ENCODE measurements at places on chromosomes 12 and 14.

- no peak for DNase-seq
Measured at GRCh38 chr12:58818546-58818945, 101.8 kb downstream of the LRIG3 start.

DNA sequence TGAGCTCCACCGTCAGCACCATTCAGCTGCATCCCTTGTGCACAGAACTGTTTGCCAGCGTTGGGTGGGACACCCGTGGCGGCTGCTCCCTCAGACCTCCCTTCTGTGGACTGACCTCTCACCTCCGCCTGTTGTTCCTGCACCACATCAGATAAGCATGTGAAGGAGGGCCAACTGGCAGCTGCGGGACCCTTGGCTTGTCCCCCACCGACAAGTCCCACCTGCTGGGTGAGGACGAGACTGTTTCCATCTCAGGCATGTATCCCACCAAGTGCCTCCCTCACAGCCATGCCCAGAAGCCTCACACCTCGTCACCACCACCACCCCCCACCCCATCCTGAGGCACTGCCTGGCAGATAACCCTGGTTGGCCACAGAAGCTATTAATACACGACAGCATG lies 18.6 kb upstream of the TEAD4 start:
- no peak for DNase-seq

DNA sequence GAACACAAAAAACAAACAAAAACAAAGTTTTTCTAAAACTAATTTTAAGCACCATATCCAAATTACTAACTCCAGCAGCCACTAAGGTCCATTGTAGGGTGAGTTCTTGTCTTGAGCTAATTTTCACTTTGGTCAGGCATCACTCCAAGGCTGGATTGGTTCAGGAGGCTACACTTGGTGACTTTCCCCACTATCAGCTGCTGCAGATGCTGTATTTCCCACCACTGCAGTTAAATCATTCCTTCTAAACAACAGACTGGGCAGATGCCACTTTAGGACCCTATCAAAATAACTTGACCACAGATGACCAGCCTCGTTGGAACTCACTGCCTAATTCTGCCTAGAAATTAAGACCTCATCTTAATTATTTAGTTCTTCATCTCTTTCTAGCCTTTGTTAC lies 140.5 kb downstream of the SLC16A7 start:
- no peak for DNase-seq

- no peak for DNase-seq
Measured at GRCh38 chr14:65228956-65229747, 126.8 kb upstream of the MAX start.

DNA sequence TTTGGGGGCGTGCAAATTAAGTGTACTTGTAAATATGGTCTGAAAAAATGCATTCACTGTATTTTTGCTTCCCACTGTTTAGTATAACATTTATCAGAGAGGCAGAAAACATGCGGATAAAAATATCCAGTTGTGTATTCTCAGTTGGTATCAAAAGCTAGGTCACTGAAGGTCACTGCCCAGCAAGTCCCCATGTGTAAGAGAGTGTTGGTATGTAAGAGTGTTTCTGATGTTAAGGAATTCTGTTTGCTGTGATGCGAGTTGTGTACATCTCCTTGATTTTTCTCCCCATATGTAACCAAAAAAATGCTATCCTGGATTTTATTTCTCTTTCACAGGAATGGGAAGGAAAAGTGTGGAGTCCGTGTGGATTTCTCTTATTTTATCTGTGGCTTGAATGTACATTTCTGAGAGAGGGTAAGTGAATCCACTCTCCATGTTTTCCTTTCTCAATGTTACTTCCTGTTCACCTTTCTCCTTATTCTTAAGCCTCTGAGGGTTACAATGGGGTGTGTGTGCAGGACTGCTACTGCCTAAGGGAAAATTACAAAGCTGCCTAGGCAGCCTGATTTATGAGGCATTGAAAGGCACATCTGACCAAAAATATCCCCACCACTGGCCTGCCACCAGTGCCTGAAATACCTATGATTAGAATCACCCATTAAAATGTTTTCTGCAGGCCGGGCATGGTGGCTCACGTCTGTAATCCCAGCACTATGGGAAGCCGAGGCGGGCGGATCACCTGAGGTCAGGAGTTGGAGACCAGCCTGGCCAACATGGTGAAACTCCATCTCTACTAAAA lies 97.9 kb upstream of the USP44 start:
- no peak for DNase-seq

DNA sequence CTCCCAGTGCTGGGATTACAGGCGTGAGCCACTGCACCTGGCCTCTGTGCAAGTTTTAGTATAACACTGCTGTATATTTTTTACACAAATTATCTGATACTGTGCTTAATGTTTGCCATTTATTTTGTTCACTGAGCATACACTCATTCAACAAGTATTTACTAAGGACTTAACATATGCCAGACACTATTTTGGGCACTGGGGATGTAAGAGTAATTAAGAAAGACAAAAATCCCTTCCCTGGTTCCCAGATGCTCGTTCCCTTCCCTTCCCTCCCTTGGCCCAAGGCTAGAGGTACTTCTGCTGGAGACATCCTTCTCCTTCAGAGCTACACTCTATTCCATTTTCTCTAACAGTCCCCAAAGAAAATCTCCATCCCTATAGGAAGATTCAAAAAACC lies 12.5 kb downstream of the CIT start:
- no peak for DNase-seq

- DNase-seq, result no peak
Measured at GRCh38 chr12:69844836-69845235, 19.8 kb downstream of the MYRFL start.

- no peak for DNase-seq
Measured at GRCh38 chr14:72752034-72752412, 141.9 kb downstream of the DPF3 start.

DNA sequence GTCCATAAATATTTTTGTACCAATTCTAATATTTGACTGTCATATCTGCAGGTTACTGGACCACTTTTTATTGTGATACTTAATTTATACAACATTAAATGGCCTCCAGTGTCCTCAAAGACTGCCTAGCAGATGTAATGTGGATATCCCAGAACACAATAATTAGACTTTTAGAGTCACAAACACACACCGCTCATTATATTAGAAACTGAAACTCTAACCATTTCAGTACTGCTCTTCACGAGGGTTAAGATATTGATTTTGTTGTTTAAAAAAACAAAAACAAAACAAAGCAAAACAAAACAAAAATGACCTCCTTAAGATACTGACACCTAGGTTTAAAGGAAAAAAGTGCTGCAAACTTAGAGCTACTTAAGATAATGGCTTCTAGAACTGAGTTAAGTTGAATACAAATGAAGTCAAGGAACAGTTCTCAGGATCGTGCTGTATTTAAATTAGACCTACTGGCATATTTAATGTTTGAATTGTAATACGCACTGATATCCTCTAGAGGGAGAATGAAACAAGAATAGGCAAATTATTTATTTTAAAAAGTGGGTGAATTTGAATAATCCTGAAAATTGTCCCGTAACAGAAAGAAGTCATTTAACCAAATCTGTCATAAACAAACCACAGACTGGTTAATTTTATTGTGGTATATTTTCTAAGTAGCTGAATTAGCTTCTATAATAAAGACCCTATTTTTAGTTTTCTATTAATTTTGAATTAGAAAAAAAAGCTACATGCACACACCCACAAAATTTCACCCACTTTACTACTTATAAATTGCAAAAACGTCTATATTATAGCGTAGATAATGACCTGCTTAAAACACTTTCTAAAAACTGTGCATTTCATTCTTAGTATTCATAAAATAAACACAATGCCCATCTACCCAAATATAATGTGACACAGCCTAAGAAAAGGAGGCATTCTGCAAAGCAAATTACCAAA lies 395.2 kb upstream of the DCN start:
- DNase-seq, result no peak

- DNase-seq, result peak; percentile 94
Measured at GRCh38 chr14:55107766-55108554, 21.1 kb upstream of the LGALS3 start.

- DNase-seq, result no peak
Measured at GRCh38 chr12:57712701-57713100, 18.8 kb downstream of the OS9 start.

- DNase-seq, result no peak
Measured at GRCh38 chr14:21133901-21134300, 22.0 kb downstream of the OR5AU1 start.

DNA sequence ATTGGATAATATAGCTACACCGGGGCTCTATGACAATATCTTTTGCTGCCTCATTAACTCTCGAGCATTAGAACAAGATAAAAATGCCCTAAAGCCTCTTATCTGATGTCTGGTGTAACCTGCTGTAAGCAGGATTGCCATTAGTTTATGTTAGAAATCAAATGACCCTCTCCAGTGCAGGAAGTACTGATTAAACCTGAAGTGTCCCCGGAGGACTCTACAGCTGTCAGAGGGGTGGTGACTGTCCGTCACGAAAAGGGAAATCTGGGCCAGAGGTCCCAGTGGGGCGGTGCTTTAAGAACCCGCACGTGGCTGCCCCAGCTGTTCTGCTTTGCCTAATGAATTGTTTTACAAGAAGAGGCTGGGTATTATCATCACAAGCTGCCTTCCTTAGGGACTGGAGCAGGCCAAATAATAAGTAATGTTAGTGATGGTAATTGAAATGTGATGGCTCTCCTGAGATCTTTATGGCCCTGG lies 55.7 kb downstream of the LIN52 start:
- peak; percentile 89 for DNase-seq

DNA sequence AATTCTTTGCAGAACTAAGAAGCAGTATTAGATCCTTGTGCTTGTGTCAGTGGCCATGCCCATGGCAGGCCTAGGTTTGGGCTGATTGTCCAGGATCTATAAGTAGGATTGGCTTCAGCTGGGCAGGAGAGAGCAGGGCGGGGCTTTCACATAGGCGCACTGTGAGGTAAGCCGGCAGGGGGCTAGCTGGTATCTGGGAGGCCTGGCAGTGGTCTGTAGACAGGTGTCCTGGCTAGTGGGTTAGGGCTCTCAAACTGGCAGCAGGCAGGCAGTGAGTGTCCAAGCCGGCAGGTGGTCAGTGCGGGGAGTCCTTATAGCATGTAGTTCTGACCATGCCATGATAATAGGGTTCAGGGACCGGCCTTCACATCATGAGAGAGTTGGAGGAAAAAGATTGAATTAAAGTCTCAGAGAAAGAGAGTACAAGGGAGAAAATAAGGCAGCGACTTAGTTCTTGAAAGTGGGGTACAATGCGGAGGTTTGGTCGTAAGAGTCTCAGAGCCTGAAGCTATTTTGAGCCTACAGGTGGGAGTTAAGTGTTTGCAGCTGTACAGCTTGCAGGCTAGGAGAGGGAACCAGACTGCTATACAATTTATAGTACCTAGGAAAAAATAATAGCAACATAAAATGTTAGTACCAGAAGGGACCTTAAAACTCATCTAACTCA lies 137.4 kb downstream of the TPH2 start:
- DNase-seq, result no peak

DNA sequence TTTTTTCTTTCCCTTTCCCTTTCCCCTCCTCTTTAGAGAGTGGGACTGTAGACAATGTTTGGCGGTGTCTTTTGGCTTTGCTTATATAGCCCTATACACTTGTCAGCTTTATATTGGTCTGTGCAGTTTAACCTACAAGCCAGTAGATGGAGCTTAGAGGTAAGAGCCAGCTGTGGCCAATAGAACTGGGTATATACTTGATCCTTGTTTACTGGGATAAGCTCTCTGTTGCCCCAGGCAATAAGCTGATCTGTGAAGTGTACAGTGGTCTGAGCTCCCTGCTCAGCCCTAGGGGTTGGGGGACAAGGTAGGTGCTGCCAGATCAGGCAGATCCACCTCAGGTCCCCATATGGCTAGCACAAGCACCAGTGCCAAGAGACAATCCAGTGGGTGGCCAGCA lies 434.1 kb downstream of the NOVA1 start:
- DNase-seq, result no peak

DNA sequence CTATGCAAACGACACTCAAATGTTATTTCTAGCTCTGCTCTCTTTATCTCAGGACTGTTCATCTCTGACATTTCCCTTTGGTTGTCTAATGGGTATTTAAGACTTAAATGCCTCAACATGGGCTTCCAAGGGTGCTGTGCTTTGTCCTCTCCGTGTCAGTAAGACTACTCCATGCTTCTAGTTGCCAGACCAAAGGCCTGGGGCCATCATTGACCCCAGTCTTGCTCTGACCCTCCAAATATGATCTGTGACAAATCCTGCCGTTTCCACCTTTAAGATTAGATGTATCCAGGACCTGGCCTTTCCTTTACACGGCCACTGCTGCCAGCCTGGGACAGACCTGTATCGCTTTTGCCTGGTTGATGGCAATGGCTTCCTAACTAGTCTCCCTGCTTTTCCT lies 126.3 kb upstream of the DYRK2 start:
- DNase-seq, result no peak

- no peak for DNase-seq
Measured at GRCh38 chr12:104575442-104576186, 118.9 kb downstream of the CHST11 start.

DNA sequence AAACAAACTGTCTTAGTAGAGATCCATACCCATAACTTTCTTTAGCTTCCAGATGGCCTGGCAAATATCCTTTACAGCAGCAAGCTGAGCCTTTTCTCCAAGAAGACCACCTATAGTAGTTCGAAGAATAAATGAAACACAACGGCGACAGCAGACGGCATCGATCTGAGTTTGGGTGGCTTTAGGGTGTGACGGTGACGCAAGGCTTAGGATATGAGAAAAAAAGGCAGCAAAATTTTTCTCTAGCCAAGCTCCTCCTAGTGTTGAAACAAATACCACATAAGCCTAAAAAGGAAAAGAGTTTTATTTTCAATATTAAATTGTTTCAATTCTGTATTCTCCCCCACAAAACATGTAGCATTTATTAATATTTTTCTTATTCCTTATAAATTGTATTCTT lies 33.3 kb downstream of the HEATR5A start:
- no peak for DNase-seq

GRCh38 chr14:75303381-75303789 lies 24.8 kb downstream of the FOS start:
- peak; percentile 76 for DNase-seq

DNA sequence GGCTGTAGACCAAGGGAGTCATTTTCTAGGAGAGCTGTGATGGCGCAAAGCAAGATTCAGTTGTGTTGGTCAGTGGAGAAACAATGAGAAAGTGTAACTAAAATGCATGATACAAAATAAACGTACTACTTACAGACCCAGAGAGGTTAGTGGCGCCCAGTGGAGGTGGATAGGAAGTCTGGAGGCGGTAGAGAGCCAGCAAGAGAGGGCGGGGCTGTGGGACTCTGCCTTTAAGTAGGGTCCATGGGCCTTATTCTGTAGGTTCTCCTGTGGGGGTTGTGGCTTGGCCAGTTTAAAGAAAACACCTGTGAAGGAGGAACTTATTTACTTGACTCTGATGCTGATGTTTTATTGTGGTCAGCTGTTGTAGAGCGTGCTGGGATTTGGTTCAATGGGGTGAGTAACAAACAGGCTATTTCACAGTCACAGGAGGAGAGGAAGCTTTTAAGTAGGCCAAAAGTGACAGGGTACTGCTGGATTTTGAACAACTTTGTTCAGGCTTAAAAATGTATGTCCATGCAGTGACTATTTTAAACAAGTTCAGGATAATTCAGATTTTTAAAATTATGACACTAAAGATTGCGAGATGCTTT lies 1097.7 kb downstream of the TMTC2 start:
- no peak for DNase-seq

DNA sequence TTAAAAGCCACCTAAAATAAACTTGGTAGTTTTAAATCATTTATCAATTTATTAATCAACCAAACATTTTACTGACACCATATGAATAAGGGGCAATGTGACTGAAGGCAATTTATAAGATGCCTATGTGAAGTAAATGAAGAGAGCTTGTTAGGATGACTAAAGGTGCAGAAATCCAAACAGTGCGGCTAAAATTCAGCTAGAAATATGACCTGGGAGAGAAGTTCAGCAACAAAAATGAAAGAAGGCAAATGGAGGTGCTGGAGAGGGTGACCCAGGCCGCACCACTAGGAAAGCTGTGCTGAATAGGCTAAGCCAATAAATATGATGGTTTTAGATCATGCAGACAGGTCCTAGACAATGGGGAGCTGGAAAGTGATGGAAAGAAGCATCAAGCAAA lies 403.7 kb downstream of the BTG1 start:
- no peak for DNase-seq

Data from psoas muscle (tissue), 8 donors.